ENCODE measurements at places on chromosomes 12 and 14.

DNA sequence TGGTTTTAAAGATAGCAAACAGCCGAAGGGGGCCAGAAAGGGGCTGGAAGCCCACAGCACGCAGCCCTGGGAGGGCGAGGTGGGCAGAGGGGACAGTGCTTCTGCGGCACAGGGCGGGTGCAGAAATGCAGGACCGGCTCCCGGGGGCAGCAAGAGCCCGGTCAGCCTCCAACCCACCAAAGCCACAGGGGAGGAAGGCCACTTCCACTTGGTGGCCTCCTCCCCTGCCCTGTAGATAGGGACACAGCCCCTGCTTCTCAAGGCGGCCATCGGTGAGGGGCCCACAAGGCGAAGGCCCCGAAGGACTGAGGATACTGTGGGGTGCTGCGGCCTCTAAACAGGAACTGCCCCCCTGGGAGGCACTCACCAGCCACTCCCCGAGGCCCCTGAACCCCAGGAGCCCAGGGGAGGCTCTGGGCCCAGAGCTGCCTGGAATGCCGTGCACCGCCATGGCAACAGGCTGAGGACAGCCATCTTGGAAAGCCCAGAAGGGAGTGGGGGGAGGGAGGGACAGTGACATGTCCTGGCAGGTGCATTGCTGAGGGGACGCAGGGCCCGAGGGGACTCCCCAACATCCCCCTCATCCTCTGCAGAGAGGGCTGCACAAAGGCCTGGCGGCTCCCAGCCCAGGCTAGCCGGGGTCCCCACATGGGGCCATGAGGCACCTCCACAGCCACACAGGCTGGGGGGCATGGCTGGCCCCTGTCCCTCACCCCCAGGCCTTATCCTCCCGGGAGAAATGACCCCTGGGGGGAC is 114.7 kb downstream of the NCOR2 start:
- DNase-seq = no peak

- DNase-seq = no peak
Measured at GRCh38 chr12:56377310-56377988, 14.8 kb upstream of the APOF start.

GRCh38 chr14:94797887-94798286 is 28.0 kb upstream of the GSC start:
- no peak for DNase-seq

DNA sequence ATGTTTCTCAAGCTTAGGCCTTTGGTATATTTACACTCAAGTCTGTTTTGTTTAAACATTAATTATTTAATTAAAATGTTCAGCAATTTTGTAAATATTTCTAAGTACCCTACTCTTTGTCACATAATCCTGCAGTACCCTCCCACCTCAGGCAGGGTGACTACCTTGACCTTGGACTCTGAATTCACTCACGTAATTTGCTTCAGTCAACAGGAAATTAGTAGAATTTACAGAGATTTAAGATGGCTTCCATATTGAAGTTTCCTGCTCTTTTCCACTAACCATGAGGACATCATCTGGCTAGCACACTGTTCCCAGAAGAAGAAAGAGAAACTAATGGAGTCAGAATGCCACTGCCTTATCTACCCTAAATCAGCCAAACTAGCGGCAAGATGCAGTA is 967 bp upstream of the TAS2R19 start:
- no peak for DNase-seq

- DNase-seq = no peak
Measured at GRCh38 chr14:76900682-76901081, 74.5 kb downstream of the LRRC74A start.

DNA sequence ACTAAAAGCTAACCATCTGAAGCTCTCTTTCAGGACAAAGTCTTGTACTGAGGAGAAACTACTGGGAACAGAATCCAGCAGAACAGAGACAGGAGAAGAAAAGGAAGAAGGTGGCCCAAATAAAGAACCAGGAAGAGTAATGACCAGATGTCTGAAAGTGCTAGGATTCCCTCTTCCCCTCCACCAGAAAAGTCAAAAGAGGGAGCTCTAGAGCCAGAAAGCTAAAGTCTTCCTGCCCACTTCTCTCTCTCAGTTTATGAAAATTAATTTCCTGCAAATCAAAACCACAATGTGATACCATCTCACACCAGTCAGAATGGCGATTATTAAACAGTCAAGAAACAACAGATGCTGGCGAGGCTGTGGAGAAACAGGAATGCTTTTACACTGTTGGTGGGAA is 47.2 kb downstream of the SPPL3 start:
- peak; percentile 14 for DNase-seq

DNA sequence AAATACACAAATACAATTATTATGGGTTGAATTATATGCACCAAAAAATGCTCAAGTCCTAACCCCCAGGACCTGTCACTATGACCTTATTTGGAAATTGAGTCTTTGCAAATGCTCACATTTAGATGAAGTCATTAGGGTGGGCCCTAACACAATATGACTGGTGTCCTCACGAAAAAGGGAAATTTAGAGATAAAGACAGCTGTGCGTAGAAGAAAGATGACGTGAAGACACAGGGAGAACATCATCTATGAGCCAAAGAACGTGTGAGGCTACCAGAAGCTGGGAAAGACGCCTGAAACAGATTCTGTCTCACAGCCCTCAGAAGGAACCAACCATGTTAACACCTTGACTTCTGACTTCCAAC is 259.2 kb downstream of the EMP1 start:
- DNase-seq = no peak

GRCh38 chr12:114751712-114752111 is 67.7 kb upstream of the TBX3 start:
- no peak for DNase-seq

- no peak for DNase-seq
Measured at GRCh38 chr14:85538636-85539035, 8.7 kb downstream of the FLRT2 start.

DNA sequence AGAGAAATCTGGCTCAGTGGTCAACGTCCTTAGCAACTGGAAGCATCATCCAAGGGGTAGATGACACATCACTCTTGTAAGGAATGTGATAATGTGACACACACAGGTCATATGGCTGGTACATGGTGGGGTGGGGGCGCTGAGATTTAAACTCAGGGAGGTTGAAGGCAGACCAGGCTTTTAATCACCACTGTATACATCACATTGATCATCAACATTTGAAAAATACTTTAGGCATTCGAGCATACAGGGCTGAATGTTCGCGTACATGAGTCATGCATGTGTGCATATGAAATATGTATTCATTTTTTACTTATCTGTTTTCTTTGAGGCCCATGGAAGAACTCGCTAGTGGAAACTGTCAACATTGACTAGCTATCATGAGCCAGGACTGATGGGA is 976.4 kb downstream of the VRK1 start:
- no peak for DNase-seq

DNA sequence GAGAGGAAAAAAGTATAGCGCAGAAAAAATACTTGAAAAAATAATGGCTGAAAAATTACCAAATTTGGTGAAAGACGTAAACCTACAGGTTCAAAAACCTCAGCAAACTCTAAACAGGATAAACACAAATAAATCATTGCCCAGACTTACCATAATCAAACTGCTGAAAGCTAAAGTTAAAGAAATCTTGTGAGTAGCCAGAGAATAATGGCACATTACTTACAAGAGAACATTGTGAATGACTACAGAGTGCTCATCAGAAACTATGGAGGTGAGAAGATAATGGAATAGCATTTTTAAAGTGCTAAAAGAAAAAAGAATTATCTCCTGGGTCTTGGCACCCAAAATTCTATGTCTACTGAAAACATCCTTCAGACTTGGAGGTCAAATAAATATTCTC is 36.0 kb downstream of the ATF1 start:
- no peak for DNase-seq

GRCh38 chr12:51886021-51886710 is 1.7 kb upstream of the ANKRD33 start:
- DNase-seq = peak; percentile 99

- no peak for DNase-seq
Measured at GRCh38 chr12:22264380-22264779, 70.1 kb downstream of the ST8SIA1 start.

- DNase-seq = peak; percentile 63
Measured at GRCh38 chr14:22391908-22392565, 197.0 kb downstream of the DAD1 start.

DNA sequence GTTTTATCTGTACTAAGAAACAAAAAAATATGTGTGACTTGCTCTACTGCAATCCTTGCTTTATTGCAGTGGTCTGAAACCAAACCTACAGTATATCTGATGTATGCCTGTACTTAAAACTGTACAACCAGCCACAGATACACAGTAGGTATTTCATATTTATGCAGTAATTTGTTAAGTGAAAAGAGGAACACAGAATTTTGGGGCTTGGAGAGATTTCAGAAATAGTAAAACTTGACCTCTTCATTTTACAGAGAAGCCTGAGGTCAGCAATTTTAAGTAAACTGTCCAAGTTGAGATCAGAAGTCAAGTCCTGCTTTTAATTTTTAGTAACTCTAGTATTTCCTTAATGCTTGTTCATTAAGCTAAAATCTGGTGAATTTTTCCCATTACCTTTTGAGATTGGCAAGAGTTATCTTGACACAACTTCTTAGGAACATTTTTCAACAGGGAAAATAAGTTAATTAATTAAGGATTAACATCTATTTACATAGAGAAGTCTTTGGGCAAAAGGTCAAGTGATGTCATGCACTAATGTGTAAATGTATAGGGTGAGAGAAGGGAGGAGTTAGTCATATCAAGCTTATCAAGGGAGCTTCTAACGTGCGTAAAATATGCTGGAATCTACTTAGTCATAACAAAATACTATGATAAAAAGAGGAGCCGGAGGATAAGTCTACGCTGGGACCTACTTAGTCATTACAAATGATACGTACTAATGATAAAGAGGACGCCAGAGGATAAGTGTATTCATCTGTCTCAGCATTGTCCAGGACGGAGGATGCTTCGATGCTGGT is 66.0 kb upstream of the GTF2A1 start:
- no peak for DNase-seq

- DNase-seq = no peak
Measured at GRCh38 chr14:77140359-77141213, 1.0 kb downstream of the ZDHHC22 start.

- no peak for DNase-seq
Measured at GRCh38 chr12:66533767-66534166, 145.1 kb downstream of the GRIP1 start.

DNA sequence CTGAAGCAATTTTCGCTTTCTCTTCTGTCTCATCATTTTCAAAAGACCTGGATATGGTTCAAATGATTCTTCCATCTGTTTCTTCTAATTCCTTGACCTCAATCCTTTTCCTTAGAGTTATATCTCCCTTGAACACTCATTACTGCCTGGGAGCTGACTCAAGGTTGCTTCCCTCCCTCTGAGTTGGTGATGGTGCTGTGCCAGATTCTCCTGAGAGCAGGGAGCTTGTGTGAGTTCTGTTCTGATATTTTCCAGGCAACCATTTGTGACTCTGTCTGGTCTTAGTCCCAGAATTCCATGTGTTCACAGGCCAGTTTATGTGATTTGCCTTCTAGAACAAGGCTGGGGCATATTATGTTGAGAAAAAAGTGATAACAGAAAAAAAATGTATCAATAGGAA is 505.1 kb upstream of the SYT1 start:
- no peak for DNase-seq

GRCh38 chr12:49220972-49221371 is 32.1 kb upstream of the TUBA1A start:
- DNase-seq = peak; percentile 29

GRCh38 chr12:94191023-94191422 is 42.6 kb downstream of the PLXNC1 start:
- no peak for DNase-seq

DNA sequence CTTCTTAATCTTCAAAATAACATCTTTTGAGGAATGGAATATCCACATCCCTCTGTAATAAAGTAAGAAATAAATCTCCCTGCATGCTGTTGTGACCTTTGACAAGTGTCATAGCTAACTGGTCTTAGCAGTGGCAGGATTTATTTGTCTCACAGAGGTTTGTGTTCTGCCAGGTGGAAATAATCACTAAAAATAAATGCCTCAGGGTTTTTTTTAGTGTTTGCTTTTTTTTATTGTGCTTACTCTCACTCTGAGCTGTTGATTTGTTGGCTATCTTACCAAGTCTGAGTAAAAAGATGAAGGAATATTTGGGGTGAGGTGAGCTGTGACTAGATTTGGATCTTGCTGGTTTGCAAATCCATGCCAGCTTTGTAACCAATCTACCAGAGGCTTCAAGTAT is 285.4 kb downstream of the ALG10B start:
- no peak for DNase-seq

- no peak for DNase-seq
Measured at GRCh38 chr12:96478011-96478410, 11.4 kb upstream of the CFAP54 start.

- DNase-seq = no peak
Measured at GRCh38 chr12:62763861-62764645, 170.9 kb downstream of the PPM1H start.

- DNase-seq = peak; percentile 75
Measured at GRCh38 chr14:61321385-61322010, at the start of gene PRKCH. Gene PRKCH, plus strand, starts transcription at chr14:61321579. Its CDS starts 523 bp downstream, at chr14:61322102.

DNA sequence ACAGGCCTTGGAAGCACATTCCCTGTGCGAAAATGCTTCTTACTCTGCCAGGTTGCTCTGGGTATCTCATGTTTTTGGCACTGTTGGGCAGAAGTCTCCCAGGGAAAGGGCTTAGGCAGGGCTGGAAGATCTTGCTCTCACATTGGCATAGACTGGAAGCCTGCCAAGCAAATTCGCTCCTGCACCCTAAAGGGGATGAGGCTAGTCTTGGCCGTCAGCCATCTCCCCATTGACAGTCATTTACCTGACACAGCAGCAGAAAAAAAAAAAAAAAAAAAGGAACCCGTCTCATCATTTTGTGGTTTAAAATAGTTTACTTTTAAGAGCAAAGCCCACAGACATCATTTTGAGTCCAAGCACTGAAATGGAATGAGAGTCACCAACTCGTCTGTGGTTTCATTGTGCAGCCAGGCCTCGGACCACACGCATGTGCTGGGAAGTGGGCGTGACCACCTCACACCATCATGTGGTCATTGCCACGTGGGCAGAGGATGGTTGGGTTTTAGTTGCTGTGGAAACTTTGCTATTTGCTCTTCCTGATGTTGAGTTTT is 84.8 kb downstream of the NRXN3 start:
- no peak for DNase-seq

GRCh38 chr14:96274543-96274942 is 18.5 kb downstream of the BDKRB1 start:
- DNase-seq = no peak

GRCh38 chr14:58739674-58740073 is 101.9 kb downstream of the DACT1 start:
- no peak for DNase-seq
